ENCODE measurements at places on chromosomes 11 and 22.

- DNase-seq, result no peak
Measured at GRCh38 chr11:26149585-26149984, 182.3 kb upstream of the ANO3 start.

GRCh38 chr22:20064140-20064480 is 15.9 kb upstream of the DGCR8 start:
- no peak for DNase-seq

DNA sequence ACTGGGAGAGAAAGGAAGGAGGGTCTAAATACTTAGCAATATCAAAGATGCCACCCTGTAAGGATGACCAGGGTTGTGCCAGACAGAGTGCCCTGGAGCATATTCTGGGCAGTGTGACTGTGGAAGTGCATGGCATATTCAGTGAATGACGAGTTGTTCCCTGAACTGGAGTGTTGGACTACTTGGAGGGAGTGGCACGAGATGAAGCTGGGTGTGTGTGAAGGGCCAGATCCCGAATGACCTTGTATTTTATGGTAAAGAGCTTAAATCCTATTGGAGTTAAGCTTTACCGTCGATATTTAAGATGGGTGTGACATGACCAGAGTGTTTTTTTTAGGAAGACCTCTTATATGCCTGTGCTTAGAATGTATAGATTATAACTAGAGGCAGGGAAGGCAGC is 48.8 kb downstream of the STIM1 start:
- DNase-seq, result no peak

DNA sequence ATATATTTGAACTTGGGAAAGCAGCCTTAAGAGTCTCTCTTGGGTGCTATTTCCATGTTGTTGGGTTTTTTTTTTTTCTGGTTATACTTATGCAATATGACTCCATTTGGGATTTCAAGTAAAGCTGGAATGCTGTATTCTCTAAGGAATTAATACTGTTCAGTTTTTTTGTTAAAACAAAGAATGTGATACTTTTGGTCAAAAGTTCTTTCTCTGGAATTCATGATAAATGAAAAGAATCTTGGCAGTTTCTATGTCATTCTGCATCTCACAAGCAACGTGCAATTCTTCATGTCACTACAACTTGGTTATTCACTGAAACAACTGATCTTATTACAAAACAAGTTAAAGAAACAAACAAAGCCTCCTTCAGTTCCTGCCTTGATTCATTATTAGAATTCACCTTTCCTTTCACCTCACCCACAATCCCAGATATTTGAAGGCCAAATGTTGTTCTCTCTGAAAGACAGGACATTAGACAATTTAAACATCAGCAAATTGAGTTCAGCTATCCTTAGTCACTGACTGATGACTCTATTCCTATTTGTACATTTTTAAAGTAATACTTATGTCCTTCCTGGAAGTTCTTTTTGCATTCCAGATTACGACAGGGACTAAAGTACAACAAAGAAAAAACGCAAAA is 176.2 kb downstream of the SBF2 start:
- DNase-seq, result no peak

GRCh38 chr11:112627588-112628045 is 333.6 kb upstream of the NCAM1 start:
- no peak for DNase-seq

- DNase-seq, result no peak
Measured at GRCh38 chr22:46001426-46002106, 24.6 kb upstream of the WNT7B start.

- DNase-seq, result no peak
Measured at GRCh38 chr11:14679662-14680061, 36.1 kb downstream of the PDE3B start.

GRCh38 chr11:95849087-95849825 is 59.0 kb downstream of the CEP57 start:
- peak; percentile 2 for DNase-seq

DNA sequence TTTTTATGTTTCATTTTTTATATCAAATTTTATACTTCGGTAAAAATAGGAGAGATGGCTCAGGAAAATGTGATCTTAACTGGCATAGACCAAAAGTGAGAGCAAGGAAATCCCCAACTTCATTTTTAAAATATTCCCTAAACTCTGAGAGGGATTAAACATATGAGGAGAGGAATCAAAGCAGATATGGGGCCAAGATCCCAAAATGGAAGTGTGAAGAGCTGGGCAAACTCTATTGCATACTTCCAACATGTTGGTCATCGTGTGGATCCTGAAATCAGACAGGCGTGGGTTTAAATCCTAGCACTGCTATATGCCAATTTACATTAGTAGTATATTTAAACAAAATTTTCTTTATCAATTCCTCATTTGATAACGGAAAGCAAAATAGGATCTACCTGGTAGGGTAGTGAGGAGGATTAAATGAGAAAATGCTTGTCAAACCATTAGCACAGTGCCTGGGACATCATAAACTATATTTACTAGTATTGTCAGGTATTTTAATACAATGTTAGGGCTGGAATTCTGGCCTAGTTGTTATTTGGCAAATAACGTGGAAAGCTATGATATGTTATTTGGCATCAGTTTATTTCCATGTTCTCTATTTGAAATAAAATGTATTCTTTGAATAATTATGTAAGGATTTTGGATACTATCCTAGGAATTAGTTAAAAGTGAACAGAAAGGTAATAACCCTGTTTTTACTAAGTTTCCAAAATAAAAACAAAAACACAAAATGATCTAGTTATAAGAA is 392.8 kb upstream of the CCDC90B start:
- DNase-seq, result no peak

DNA sequence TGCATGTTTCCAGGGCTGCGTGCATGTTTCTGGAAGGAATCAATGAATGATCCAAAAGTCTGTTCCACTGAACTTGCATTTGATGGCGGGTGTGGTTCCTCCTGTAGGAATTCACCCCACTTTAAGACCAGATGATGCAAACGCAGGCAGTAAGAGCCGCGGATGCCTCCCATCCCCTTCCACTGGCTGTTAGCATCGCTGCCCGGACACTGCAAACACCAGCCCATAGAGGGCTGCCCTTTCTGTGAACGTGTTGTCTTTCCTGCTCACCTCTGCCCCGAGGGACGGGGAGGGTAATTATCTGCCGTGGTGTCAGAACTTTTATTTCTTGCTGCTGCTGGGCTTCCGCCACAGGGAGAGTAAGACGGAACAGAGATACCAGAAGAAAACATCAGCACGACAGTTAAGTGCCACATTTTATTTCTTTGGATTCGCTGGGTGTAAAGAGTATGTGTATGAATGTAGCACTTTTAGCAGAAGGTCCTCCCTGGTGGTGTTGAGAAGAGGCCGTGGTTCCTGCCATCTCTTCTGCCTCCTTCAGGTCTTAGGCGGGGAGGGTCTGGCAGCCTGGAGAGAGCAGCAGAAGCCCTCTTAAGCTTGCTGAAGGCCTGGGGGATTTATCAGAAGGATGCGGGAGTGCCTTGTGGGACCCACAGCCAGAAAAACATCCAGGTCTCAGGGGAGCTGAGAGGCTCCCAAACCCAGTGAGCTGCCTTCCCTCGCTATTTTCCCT is 53.2 kb upstream of the NECTIN1 start:
- no peak for DNase-seq

GRCh38 chr11:65526744-65527143 is 1.9 kb downstream of the SCYL1 start:
- DNase-seq, result no peak

DNA sequence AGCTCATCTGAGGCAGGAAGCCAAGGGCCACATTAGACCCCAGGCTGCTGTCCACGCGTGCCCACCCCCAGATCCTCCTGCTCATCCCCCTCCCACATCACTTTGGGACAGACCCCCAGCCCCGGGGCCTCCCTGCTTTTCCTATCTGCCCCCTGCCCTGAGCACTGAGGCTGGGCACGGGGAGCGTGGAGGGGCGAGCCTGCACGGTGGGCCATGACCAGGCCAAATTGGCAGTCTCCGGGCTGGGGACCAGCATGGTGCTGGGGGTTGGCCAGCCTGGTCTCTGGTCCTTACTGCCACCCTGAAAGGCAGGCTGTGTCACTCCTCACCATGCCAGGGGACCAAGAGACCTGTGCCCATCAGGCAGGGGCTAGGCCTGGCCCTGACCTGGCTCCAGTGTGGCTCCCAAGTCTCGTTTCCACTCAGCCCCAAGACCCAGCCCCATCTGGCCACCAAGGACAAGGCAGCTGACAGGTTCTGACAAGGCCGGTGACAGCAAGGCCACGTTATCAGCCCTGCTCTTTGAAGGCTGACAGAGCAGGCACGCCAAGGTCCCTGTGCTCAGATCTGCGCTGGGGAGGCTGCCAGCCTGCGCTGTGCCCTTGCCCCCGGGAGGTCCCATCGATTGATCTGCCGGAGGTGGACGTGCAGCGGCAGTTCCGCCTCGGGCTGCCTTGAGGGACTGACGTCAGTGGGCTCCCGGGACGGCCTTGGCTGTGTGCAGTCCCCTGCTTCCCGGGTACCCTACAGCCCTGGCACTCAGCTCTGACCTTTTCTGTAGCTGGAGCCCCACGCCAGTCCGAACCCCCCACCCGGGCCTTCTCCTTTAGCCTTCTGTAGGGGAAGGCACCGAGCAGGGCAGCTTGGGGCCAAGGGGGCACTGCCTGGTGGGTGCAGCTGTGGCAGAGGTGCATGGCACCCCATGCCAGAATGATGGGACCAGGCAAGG is 3.6 kb downstream of the TNNI2 start:
- no peak for DNase-seq

- no peak for DNase-seq
Measured at GRCh38 chr22:24305260-24305692, 34.6 kb downstream of the SPECC1L start.

DNA sequence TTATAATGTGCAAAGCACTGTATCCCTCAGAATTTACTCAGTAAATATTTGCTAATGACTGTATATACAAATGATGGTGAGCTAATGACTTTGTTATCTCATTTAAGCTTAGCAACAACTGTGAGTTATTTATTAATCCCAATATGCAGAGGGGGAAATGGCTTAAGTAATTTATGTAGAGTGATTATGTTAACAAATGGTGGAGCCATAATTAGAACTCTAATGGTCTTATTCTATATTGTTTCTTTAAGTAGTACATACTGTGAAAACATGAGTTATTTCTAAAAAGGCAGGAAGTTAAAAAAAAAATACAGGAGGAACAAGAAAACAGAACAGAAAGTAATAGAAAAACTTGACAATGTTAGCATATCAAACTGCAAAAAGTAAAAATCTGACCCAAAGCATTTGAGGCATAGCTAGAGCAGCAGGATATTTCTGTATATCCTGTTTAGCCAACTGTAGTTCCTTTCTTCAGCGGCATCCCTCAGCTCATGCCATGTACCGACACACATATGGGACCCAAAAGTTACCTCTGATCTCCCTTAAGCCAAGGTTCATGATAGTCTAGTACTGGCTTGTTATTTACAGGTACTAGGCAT is 94.2 kb downstream of the FCHSD2 start:
- DNase-seq, result no peak

DNA sequence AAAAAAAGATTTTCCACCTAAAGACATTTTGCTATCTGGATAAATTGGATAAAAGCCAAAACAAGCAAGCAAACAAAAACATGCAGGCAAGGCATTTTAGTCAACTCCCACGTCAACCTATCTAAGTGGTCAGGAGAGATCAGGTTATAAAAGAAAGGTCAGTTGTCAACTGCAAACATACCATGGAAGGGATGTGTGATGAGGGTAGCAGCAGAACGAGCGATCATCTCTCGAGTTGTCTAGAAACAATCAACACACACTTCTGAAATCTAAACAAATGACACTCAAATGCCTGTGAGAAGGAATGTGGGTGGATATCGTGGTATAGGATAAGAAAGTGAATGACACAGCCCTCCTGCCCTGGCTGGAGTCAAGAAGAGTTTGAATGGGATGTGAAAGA is 10.9 kb downstream of the MTCH2 start:
- DNase-seq, result no peak

GRCh38 chr22:44650806-44651205 is 51.2 kb upstream of the PRR5 start:
- DNase-seq, result no peak

Measured in GM12891 (cell line).